AG04450 (cell line): ENCODE measurements at places on chromosomes 1 and 21.

DNA sequence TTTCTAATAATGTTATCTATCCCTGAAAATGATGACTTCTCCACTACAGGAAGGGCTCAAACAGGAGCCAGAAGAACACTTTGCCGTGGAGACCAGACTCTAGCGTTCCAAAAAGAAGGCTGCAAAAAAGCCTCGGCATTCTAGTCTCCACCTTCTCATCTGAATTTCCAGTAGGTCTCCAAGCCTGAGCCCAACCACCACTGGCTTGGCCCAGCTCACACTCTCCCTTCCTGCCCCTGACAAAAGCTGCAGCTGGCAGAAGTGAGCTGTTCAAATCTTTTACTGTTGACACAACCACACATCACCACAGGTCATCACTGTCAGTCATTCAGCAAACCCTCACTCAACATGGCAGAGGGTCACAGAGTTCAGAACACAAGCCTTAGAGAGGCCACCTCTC, 69.3 kb downstream of the CAMK2N1 start:
- DNase-seq: no peak

- DNase-seq: no peak
Measured at GRCh38 chr1:160522136-160522535, 919 bp downstream of the SLAMF6 start.

GRCh38 chr21:31865429-31865970, 7.3 kb upstream of the HUNK start:
- DNase-seq: no peak

- no peak for DNase-seq
Measured at GRCh38 chr1:66777831-66778230, 23.2 kb downstream of the INSL5 start.

DNA sequence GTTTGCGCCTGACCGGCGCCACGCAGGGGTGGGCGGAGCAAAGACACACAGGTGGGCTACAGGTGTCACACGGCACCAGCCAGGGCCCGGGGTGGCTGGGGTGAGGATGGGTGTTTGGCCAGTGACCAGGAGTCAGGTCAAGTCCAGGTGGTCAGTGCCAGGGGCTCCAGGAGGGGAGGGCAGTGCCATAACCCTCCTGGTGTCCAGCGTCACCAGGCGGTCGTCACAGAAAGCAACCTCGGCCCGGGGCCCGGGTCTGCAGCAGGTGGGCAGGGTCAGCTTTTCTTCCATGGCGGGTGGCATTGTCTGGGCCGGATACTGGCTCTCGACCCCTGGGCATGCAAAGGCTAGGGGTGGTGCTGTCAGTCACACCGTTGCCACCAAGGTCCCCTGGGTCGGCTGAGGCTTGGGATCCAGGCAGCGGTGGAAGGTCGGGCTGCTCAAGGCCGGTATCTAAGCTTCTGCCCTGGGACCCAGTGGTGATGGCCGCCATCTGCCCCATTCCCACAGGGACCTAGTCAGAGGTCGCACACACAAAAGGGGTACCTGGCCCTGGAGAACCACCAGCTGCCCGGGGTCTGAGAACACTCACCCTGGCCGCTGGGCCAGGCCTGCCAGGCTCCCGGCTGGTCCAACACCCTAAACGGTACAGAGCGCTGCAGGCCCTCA, 1.8 kb downstream of the FNDC10 start:
- no peak for DNase-seq

- DNase-seq: no peak
Measured at GRCh38 chr1:39926820-39927219, 25.1 kb upstream of the MYCL start.

- no peak for DNase-seq
Measured at GRCh38 chr1:192530254-192530653, 45.3 kb upstream of the RGS1 start.

DNA sequence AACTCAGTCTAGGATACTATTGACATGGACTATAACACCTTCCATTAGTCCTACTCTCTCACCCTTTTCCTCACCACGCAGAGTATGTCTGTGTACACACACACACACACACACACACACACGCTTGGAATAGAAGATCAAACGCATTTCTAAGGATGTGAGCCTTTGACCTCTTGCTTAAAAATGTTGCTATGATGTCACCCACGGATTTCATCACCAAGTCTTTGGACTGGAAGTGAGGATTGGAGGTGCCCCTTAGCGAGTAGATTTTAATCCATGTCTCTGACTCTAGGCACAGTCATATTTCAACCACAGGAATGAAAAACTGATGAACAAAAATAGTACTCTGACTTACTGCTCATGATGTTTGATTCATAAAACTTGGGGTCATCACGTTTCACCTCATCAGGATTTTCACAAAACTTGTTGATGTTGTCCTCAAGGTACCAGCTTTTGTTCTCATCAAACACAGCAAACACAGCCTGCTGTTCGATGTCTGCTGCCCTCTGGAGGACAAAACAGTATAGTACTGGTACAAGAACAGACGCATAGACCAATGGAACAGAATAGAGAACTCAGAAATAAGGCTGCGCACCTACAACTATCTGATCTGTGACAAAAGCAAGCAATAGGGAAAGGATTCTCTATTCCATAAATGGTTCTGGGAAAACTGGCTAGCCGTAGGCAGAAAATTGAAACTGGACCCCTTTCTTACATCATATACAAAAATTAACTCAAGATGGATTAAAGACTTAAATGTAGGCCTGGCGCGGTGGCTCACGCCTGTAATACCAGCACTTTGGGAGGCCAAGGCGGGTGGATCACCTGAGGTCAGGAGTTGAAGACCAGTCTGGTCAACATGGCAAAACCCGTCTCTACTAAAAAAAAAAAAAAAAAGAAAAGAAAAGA, 39.9 kb downstream of the F5 start:
- peak; percentile 45 for DNase-seq

DNA sequence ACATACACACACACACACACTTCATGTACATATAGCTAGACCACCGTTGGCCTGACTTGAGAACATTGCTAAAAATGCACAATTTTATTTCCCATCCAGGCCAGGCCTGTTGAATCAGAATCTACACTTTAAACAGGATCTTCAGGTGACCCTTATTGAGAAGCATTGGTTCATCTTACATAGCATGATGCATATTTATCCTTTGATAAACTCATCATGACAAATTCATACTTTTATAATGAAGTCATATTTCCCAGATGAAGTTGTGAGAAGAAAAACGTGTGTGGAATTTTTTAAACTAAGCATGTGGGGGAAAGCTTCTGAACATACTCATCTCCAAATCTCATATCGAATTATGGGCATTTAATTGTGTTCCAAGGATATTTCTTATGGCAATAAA, 877.7 kb downstream of the MRPL39 start:
- DNase-seq: no peak

DNA sequence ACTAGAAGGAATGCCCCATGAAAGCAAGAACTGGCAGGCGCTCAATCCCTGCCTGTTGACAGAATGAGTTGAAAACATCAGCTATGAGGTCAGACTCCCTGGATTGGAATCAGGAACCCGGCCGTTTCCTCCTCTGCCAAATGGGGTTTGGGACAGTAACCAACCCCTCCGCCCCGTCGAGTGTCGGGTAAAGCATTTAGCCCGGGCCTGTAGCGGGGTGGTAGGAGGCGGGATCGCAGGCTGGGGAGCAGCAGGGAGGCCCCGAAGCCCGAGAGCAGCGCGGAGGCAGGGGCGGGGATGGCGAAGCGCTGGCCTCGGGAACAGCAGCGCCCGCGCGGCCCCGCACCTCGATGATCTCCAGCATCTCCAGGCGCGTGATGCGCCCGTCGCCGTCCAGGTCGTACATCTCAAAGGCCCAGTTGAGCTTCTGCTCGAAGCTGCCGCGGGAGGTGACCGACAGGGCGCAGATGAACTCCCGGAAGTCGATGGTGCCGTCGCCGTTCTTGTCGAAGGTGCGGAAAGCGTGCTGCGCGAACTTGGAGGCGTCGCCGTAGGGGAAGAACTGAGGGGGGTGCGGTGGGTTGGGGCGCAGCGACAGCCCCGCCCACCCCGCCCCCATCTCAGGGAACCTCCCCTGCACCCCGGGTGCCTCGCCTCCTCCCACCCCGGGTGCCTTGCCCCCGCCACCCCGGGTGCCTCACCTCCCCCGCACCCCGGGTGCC, 7.5 kb downstream of the HPCAL4 start:
- DNase-seq: no peak

DNA sequence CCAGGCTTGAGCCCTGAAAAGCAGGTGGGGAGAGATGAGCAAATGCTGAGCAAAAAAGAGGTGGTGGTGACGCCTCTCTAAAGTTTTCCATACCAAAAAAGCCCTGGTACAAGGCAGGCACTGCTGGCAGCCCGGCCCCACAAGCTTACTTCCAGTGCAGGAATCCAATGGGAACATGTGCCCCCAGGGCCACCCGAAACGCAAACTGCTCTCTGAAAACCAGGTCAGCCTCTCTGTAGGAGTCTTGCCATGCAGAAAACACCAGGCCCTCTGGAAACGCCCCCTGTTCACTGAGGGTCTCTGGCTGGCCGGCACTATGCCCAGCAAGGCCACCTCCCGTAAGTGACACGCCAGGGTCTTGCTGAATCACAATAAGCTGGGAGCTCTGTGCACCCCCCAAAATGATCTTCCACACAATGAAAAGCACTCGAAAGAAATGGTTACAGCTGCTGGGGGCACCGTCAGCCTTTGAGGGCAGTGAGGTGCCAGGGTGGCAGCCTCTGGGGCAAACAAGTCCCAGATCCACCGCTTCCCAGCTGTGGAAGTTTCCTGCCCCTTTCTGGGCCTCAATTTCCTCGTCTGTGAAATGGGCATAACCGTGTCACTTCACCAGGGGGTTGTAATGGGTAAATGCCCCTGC, 170.5 kb downstream of the TOMM20 start:
- no peak for DNase-seq

GRCh38 chr1:229579059-229579673, 20.7 kb upstream of the ABCB10 start:
- DNase-seq: no peak

GRCh38 chr21:33293136-33293535, 27.0 kb downstream of the IL10RB start:
- no peak for DNase-seq

GRCh38 chr1:115976921-115977498, 697 bp downstream of the SLC22A15 start:
- DNase-seq: no peak

- DNase-seq: no peak
Measured at GRCh38 chr1:58577654-58578030, 590 bp upstream of the TACSTD2 start.

DNA sequence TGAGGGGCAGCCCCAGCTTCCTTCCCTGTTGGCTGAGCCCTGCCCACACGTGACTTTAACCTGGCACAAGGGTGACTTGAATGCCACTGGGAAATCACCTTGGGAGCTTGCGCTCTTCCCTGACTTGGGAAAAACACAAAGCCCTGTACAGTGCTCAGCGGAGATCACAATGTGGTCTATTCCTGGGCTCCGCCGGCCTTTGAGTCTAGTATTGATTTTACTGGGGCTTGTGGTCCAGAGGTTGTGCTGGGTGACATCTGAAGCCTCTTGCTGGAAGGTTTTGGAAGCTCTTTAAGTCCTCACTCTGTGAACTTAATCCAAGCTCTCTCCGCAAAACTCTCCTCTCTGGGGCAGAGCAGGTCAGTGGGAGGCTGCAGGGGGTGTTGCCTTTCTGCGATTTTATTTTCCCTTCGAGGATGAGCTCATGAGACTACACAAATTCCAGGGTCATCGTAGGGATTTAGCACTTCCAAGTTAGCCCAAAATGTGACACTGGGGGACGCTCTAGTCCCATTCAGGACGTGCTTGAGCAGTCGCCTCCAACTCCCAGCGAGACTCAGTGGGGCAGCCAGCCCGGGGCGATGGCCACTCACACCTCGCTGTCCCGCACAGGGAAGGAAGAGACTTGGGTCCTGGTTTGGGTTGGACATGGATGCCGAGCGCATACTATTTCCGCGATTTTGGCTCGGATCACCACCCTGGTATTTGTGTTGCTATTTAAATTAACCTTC, 291.9 kb upstream of the AJAP1 start:
- DNase-seq: no peak

DNA sequence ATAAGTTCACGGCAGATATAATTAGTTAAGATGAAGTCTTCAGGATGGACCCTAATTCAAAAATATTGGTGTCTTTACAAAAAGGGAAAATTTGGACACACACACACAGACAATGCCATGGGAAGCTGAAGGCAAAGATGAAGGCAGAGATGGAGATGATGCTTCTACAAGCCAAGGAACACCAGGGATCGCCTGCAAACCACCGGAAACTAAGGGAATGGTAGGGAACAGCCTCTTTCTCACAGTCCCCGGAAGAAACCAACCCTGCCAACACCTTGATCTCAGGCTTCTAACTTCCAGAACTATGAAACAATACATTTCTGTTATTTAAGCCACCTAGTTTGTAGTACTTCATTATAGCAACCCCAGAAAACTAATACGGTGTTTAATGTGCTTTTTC, 15.1 kb upstream of the SERTAD4 start:
- no peak for DNase-seq

DNA sequence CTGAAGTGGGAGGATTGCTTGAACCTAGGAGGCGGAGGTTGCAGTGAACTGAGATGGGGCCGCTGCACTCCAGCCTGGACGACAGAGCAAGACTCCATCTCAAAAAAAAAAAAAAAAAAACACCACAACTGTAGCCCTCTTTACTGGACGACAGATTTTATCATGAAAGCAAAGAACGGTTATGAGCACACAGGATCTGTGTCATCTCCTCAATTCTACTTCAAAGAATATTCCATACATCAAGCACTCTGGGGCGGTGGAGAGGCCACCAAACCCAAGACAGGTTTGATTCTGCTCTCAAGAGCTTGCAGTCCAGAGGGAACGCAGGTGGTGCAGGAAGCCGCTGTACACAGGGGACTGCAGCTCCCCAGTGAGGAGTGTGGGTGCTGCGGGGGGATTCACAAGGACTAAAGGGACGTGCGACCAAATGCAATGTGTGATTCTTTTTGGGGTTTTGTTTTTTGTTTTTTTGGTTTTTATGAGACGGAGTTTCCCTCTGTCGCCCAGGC, 110.1 kb downstream of the SPSB1 start:
- no peak for DNase-seq

- DNase-seq: no peak
Measured at GRCh38 chr1:7568901-7569524, 202.1 kb upstream of the VAMP3 start.

DNA sequence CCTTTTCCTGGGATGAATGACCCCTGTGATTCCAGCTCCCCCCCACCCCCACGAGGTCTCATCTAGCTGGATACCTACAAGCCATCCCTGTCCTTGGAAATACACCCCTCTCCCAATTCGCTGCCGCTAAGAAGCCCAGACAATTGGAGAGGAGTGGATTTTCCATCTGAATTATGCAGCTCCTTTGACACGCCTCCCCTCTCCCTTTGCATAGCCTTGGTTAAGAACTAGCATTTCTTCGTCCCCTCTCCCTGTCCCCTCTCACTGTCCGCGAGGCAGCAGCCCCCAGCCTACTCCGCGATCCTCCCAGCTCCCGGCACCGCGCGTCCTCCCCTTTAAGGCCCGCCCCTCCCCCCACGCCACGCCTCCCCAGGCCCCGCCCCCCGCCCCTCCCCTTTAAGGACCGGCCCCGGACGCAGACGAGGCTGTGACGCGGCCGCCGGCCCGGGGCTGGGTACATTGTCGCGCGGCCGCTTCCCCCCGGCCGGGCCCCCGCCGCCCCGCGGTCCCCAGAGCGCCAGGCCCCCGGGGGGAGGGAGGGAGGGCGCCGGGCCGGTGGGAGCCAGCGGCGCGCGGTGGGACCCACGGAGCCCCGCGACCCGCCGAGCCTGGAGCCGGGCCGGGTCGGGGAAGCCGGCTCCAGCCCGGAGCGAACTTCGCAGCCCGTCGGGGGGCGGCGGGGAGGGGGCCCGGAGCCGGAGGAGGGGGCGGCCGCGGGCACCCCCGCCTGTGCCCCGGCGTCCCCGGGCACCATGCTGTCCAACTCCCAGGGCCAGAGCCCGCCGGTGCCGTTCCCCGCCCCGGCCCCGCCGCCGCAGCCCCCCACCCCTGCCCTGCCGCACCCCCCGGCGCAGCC, at the start of gene MAPKAPK2:
MAPKAPK2 (plus strand) TSS at position 428 of the 856 bp plus-strand sequence; CDS start at position 753, 325 bp downstream.
- DNase-seq: no peak

GRCh38 chr1:57590978-57591377, 167.1 kb upstream of the DAB1 start:
- DNase-seq: no peak
